Natural killer cell (primary cell): ENCODE measurements at places on chromosomes 16 and 17.
A peak's percentile ranks its signal among the peaks of the same experiment; 100 is the strongest.

GRCh38 chr16:56203052-56203451, 11.8 kb downstream of the GNAO1 start:
- DNase-seq = no peak

- no peak for DNase-seq
These were observed 50.0 kb upstream of the RPL38 start for GRCh38 chr17:74153456-74153810.

DNA sequence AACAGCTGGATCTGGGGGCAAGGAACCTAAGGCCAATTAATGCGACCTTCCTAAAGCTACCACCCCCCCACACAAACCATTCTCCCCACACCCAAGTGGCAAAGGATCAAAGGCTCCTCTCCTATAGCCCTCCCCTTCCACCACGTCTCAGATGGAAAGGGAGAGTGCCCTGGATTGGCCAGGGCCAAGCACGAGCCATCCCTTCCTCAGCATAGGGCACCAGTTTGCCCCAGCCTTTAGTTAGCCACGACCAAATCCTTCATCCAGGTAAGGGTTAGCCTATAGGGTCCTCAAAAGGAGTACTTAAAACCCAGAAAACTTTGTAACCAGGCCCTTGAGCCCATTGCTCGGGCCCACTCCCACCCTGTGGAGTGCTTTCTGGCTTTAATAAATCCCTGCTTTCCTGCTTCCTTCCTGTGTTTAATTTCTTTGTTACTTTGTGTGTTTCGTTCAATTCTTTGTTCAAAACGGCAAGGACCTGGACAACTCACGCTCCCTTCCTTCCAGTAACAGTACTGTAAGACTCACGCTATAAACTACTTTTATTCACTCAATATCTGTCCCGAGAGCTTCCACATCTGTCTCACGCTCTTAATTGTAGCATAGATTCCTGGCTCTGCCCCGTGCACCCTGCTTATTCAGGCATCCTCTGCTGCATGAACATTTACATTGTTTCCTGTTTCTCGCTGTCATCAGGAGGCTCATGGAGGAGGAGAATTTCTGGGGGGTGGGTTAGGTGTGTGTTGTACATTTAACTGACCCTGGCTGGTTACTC, 62.3 kb downstream of the TNFRSF13B start:
- no peak for DNase-seq

DNA sequence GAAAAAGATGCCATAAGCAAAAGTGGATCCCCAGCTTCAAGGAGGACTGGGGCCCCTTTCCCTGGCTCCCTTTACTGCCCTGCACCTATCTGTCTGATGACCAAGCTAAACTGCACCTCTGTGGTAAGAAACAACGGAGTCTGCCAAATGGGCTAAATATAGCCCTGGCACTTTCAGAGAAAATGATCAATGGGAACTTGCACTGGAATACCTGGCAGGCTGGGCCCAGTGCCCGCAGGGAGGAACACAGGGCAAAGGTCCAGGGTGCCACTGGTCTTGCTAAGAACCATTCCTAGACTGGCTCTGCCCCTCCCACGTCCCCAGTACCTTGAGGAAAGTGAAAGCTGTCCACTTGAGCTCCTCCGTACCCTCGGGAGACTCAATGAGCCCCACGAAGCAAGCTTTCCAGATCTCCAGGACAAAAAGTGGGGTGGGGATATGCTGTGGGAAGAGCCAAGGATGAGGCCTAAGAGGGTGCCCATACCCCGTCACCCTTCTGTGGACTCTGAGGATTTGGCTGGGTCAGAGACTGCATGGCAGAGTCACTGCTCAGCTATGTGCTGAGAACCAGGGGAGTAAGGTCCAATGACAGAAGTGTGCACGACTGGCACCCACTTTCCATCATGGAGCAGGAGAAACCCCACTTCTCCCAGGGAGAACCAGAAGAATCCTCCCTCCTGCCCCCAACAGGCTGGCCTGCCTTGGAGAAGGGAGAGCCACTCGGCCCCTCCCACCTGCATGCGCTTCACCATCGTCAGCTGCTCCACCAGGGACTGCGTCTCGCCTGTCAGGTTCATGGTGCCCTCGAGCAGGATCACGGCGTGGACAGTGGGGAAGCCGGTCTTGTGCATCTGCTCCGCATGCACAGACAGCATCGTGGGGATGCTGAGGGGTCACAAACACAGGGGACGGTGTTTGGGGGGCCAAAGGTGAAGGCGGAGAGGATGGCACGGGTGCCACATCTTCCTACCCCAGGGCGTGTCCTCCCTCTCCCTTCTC, 17.4 kb downstream of the CSF3 start:
- DNase-seq = no peak

DNA sequence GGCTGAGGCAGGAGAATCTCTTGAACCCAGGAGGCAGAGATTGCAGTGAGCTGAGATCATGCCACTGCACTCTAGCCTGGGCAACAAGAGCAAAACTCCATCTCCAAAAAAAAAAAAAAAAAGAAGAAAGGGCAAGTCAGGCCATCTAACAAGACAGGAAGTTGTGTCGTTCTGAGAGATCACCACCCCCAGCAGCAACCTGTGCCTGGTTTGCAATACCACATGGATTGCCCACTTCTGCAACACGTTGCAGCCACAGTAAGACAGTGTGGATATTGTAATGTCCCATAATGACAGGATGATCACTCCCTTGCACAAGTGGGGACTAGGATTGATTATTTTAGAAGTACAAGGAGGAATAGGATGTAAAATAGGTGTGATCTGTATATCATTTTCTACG, 3.4 kb upstream of the KRTAP2-4 start:
- no peak for DNase-seq

DNA sequence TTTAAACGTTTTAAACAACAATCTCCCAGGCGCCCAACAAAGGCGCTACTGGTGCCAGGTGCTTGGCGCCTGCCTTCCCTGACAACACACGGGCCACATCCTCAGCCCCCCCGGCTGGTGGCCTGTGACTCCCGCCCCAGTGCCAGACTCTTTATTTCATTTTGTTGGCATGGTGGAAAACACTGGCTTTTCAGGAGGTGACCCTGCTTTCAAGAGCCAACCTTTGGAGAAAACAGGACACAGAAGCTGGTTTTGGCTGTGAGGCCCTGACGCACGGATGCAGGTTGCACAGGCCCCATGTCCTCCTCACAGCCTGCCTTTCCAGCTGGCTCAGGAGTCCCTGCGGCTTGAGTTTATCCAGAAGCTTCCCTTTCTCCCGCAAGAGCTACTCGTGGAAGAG, 100.0 kb downstream of the METRNL start:
- no peak for DNase-seq

DNA sequence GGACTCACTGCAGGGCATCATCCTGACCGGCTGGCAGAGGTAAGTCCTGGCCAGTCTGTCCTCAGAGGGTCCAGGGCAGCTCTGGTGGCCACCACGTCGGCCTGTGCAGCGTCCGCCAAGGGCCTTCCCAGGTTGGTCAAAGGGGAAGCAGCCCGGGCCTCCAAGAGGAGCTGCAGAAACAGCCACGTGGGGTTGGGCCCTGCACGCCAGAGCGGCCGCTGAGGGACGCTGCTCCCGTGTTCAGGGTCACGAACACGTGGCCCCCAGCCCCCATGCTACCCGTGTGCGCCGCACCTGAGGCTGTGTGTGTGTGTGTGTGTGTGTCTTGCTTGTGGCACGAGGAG, 13.3 kb downstream of the CYBC1 start:
- DNase-seq = no peak

GRCh38 chr17:34920676-34921075, 40.6 kb downstream of the CCT6B start:
- DNase-seq = no peak

DNA sequence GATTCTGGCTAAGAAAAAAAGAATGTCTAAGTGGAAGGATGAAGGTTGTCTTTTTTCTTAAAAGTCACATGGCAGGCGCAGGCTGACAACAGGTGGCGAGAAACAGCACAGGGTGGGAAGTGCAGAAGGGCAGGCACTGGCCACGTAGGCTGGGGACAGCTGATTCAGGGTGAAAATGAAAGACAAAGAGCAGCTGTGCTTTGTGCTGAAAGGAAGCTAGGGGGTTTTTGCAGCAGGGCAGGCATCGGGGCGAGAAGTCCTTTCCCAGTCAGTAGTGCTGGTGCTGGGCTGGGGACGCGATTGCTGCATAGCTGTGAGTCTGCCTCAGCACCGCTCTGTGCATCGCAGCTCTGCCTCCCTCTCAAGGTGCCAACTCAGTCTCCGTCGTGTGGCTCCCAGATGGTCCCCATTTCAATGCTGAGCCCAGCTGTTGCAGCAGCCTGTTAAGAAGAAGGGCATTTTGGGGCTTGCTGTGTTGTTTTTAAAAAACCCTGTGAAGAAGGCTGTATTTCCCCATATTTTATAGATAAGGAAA, 183.1 kb upstream of the CCL2 start:
- no peak for DNase-seq

- DNase-seq = no peak
These were observed 302.7 kb upstream of the MYOCD start for GRCh38 chr17:12362853-12363455.

- DNase-seq = no peak
These were observed 317.2 kb downstream of the C16orf95 start for GRCh38 chr16:87000001-87000400.

DNA sequence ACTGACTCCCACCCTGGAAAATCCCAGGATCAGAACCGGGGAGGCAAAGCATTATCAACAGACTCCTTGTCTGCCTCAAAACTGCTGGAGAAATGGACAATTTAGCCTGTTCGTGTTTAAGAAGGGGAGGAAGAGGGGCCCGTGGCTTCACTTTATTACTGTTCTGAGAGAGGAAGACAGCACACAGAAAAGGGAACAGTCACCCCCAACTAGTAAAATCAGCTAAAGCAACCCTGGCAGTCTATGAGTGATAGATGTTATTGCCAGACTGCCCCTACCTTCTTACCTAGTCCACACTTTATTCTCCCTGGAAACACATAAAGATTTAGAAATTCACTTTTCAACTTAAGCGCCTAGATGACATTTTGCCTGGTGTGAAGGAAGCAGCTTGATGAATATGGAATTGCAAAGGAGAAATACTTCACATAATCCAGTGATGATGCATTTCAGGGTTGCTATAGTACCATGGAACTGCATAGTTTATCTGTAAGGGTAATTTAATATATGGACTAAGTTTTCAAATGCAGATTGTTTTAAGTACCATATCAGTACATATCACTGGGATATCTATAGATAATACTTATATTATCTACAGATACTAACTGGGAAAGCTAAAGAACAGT, 36.9 kb upstream of the TRAP1 start:
- no peak for DNase-seq

GRCh38 chr17:17354560-17355349, 51.6 kb downstream of the NT5M start:
- peak; percentile 89 for DNase-seq

DNA sequence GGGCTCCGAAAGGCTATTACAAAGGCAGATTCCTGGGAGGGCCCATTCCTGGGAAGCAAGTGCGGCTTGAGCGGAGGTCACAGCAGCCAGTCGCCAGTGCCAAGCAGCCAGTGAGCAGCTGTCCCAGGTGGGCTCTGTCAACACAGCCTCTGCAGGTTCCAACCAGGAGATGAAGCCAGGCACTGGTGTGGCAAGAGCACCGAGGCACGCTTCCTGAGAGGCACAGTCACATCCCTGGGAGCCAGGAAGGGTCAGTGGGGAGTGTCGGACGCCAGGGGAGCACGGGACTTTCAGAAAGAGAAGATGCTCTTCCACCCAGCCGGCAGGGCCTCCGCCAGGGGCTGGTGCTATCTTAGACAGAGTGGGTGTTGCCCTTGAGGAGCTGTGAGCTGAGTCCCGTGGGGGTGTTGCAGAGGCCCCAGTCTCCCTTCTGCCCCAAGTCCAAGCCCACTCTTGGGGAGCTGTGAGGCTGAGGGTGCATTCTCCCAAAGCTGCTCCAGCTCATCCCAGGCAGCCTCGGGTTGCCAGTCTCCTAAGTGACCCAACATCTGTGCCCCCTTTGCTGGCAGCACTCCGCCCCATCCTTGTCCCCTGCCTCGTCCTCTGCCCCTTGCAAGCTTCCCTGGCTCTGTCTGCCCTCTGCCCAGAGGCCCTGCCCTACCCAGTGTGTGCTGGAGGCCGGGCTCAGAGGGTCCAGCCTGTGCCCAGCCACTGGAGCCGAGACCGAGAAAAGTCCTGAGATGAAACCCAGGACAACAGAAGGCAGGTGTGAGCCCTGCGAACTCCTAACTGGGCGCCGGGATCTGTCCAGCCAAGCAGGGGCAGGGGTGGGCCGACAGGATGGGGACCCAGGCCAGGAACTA, 6.6 kb downstream of the UBALD1 start:
- no peak for DNase-seq

- no peak for DNase-seq
These were observed 235.5 kb downstream of the XYLT1 start for GRCh38 chr16:17235147-17235815.

GRCh38 chr16:30142672-30143346, 19.8 kb upstream of the MAPK3 start:
- DNase-seq = no peak

DNA sequence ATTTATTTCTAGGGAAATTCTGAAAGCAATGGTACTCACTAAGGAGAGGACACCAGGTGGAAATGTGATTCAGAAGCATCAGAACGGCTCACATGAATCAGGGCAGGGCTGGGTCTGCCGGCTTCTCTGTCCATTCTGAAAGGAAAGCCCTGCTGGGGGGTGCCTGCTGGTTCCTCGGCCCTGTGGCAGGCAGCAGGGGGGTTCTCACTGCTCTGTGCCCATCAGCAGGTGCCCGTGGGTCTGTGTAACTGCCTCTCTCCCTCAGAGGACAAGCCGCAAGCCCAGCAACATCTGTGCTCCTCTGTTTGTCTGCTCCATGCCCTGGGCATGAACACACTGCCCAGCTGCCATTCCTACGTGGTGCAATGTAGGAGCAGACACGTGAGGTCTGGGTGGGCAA, 74.9 kb upstream of the ZNF423 start:
- no peak for DNase-seq

DNA sequence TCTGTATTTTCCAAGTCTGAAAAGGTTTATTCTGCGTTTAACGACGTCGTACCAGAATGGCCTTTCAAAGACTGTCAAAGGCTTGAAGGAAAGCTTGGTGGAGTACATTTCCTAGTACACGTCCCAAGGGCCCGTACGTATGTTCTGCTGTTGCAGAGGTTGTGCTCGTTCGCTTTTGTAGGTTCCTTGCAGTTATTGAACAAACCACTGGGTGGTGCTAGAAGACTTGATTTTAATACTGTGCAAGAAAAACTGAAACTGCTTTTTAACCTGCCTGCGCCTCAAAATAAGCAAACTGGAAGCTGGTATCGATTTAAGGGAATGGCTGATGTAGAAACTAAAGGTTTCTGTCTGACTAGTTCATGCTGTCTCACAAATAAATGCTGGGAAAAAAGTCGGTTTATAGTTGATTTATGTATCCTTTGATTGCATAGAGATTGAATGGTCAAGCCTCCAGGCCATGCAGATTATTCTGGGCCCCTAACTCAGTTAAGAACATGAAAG, 54.6 kb downstream of the USP10 start:
- DNase-seq = peak; percentile 27

GRCh38 chr17:43328650-43329049, 70.1 kb upstream of the ARL4D start:
- DNase-seq = no peak

- peak; percentile 74 for DNase-seq
These were observed 10.7 kb upstream of the SMTNL2 start for GRCh38 chr17:4573669-4574068.

- DNase-seq = no peak
These were observed 30.1 kb downstream of the TRPV3 start for GRCh38 chr17:3527468-3527867.
